AG08395 (cell line): ENCODE measurements at places on chromosomes 16 and 17.

DNA sequence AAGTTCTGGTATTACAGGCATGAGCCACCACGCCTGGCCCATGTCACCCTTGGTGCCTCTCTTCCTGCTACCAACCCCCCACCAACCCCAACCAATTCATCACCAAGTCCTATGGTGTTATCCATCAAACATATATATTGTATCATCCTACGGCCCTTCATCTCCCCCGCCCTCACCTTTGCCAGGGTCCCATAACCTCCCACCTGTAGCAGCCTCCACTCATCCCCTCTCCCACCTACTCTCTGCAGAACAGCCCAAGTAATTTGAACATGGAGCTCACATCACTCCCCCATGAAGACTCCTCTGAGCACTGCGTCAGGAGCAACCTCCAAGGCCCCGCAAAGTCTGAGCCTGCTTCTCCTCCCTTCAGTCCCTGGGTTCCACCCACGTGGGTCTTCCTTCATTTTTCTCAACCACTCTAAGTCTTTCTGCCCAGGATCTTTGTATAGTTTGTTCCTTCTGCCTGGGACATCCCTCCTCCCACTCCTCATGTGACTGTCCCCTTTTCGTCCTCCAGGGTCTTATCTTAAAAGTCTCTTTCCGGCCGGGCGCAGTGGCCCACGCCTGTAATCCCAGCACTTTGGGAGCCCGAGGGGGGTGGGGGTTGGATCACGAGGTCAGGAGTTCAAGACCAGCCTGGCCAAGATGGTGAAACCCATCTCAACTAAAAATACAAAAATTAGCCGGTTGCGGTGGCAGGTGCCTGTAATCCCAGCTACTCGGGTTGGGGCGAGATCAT, 7.0 kb upstream of the HID1 start:
- DNase-seq = no peak

DNA sequence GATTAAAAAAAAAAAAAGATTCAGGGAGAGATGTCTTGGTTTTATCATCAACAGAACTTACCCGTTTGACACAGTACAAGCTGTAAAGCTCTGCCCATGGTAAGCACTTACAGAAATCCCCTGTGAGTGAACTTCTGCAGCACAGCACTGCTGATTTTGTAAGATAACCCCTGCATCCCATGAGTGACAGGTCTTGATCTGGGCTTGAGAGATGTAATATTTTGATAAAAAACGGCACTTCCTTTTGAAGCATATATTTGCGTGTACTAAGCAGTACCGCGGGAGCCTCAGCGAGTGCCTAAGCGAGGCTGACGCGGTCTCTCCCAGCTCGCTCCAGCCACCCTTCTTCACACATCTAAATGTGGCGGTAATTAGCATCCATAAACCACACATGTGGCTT, 50.5 kb downstream of the IKZF3 start:
- DNase-seq = no peak

- DNase-seq = no peak
Observed at GRCh38 chr17:39027455-39028035, 60.3 kb upstream of the FBXO47 start.

GRCh38 chr17:40177275-40177874, at the start of gene RAPGEFL1:
Gene RAPGEFL1 (plus strand): TSS chr17:40177470. CDS start chr17:40177862, 392 bp downstream.
- peak; percentile 80 for DNase-seq

- no peak for DNase-seq
Observed at GRCh38 chr17:64091116-64091515, 38.8 kb downstream of the ERN1 start.

DNA sequence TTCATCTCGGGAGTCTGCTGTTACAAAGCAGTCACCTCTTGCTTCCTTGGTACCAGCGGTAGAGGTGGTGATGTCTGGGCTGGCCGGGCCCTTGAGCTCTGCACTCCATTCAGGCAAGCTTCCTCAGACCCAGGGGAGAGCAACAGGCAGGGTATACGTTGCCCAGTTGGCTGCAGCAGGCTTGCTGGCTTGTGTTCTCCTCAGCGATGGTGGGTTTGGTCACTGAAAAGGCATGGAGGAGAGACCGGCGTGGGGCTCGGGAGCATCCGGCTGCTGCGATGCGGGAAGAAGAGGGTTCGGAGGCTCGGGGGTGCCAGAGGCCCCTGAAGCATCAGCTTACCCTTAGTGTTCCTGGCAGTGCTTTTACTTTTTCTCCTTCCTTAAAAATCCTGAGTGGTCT, 25.8 kb downstream of the SAP30BP start:
- no peak for DNase-seq

DNA sequence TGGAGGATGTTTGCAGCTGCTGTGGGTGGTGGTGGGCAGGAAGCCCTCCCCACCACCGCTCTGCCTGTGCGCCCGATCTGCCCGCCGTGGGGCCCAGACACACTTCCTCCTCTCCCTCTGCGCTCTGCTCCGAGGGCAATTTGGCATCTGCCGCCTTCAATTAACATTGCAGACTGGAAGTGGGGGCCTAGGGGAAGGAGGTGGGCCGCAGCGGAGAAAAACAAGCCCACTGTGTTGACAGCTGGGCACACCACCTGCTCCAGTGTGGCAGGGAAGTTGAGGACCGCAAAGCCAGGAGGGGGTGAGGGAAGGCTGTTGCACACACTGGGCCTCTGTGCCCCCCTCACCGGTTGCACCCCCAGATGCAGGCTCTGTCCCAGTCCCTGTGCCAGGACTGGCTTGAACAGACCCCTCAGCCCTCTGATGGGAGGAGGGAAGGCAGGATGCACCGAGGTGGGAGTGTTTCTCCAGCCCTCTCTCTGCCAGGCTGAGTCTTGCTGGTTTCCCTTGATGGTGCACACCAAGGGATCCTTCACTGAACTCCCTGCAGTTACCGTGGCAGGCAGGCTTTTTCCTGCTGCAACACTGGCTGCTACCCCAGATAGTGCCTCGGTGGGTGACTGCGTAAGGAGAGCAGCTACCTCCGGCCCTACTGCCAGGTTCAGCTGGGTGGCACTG, 72.8 kb upstream of the MED9 start:
- no peak for DNase-seq

GRCh38 chr17:74262601-74263000, 11.4 kb upstream of the DNAI2 start:
- DNase-seq = no peak
